ENCODE measurements at places on chromosomes 2 and 18. TPM values are rescaled to one million over a fixed set of nuclear protein-coding genes. Genes with fewer than 3 reads are reported as not detected.
A peak's percentile ranks its signal among the peaks of the same experiment; 100 is the strongest.

The FAM124B gene
- 3.1 TPM for polyA plus RNA-seq

GRCh38 chr18:26071725-26072124 is 18.7 kb downstream of the SS18 start:
- DNase-seq: no peak

DNA sequence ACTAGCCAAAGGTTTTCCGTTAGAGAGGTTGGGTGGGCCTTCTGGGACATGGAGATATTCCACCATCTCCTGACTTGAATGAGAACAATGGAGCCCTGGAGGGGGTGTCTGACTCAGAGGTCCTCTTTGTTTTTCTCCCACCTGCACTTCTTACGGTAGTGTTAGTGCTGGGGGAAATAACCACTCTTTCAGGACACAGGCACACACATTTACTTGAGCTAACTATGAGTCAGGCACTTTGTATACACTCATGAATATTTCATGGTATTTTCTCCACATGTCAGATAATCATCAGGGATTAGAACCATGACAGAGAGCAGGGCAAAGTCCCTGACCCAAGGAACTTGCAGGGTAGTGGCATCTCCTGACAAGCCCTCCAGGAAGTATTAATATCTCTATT is 439.1 kb downstream of the TSN start:
- DNase-seq: no peak

DNA sequence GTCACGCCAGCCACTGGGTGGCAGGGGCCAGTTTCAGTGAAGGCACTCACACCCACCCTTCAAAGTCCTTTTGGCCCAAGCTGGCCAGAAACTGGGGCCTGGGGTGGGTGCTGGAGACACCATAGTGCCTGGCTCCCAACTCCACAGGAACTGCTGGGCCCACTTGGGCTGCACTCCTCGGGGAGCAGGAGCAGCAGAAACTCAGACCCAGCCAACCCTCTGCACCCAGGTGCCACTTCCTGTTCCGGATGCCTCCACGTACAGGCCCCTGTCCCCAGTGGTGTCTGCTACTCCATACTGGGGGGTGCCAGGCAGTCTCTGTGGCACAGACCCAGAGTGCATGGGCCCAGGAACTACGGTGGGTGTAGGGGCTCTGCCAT is 42.5 kb upstream of the ZNF519 start:
- DNase-seq: no peak

GRCh38 chr2:135162377-135162776 is 110.3 kb downstream of the RAB3GAP1 start:
- DNase-seq: no peak

GRCh38 chr18:61982475-61982874 is 89.7 kb upstream of the RNF152 start:
- DNase-seq: no peak

GRCh38 chr2:187541086-187542085 is 12.8 kb downstream of the TFPI start:
- no peak for DNase-seq

- DNase-seq: no peak
These were observed 168.6 kb upstream of the SMAD7 start for GRCh38 chr18:49119401-49119800.

DNA sequence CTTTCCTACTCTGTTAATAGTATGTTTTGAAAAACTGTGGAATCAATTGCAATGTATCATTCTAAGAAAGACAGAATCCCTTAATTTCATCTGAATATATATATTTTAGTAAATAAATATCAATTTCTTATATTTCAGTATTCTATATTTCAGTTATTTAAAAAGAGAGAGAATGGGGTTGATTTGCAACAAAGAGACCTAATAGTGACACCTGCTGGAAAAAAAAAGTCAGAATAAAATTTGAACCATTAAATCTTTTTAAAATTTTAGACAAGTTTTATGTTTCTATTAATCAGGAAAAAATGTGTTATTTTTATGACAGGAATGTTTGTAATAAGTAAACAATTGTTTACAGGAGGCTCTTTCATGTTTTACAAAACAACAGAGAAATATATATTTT is 20.7 kb upstream of the CCNT2 start:
- DNase-seq: no peak

The MAP2 gene
- 30.0 TPM for polyA plus RNA-seq

- DNase-seq: no peak
These were observed 11.9 kb upstream of the APCDD1 start for GRCh38 chr18:10442551-10442971.

- no peak for DNase-seq
These were observed 144.7 kb upstream of the NFATC1 start for GRCh38 chr18:79251021-79251420.

- no peak for DNase-seq
These were observed 23.4 kb upstream of the CYP1B1 start for GRCh38 chr2:38099099-38100028.

- no peak for DNase-seq
These were observed 15.9 kb upstream of the TXNDC2 start for GRCh38 chr18:9869715-9870430.

The HOXD13 gene
- polyA plus RNA-seq: 0.22 TPM

DNA sequence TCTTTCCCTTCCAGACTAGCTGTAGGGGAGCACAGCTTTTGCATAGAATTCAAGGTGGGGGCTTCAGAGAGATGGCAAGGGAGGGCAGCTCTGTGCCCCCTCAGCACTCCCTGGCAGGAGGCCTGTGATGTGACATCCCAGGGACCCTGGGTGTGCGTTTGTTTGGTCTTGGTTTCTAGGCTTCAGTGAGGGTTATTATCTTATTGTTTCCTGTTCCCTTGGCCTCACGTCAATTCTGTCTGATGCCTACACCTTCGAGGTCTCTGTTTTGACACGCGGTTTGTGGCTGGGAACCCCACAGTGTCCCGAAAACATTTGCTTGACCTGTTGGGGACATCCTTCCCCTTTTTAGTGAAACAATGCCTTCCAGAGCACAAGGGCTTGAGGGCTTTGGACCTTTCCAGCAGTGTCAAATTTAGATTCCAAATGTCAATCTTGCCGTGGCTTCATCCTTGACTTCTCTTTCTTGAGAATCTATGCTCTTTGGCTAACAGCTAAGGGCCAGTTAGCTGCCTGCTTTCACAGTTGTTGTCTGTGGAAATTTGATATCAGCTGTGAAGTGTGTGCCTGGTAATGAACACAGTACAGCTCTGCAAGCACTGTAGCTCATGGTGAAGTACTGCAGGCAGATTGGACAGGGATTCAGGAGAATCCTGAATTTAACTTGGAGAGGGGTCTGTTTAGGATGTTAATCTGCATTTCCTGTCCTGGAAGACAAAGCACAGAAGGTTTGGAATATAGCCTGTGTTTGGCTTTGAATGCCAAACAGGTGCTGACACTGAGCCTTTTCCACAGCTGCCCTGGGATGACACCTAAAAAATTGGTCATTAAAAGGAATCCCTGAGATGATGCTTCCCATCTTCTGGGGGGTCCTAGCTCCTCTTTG is 108.2 kb upstream of the CXCR4 start:
- DNase-seq: no peak

The RAB6C gene
- polyA plus RNA-seq: 1.2 TPM

DNA sequence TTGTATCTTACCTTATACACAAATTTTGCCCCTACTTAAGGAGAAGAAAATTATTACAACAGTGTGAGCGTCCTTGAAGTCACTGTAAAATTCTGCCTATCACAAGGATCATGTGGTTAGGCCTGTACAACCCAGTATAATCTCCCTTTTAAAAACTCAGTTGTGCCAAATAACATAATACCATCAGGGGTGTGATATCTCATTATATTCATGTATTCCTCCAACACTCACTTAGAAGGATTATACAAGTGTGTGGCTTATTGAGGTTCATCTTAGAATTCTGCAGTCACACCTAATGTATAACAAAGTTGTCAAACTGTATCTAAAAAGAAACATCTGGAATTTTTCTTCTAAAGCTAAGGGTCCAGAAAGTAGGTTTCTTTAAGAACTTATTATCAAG is 998.8 kb upstream of the LRRTM1 start:
- DNase-seq: no peak

- DNase-seq: no peak
These were observed 83.5 kb upstream of the CPO start for GRCh38 chr2:206855585-206856433.

The TAF1B gene
- 27.1 TPM for polyA plus RNA-seq

GRCh38 chr2:188293601-188294351 is 2.1 kb downstream of the GULP1 start:
- DNase-seq: peak; percentile 71

GRCh38 chr2:157596992-157597681 is 31.5 kb downstream of the ACVR1C start:
- DNase-seq: peak; percentile 11

The TWIST2 gene
- 4.6 TPM for polyA plus RNA-seq

The ABCB11 gene
- 0.13 TPM for polyA plus RNA-seq

DNA sequence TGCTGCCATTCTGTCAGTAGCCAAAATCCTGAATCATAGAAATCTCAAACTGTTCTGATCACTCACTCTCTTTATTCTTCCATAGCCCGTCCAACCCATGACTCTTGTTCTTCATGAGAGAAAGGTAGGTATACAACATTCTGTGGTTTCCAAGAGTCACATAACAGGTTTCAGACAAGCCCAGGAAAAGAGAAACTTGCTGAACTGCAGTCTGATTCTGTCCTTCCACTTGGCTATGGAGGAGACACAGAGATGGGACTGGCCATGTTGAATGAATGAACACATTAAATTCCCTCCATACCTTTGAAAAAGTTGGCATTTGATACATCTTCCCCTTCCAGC is 880.2 kb upstream of the CELF4 start:
- no peak for DNase-seq

The IL36B gene
- not detected for polyA plus RNA-seq

DNA sequence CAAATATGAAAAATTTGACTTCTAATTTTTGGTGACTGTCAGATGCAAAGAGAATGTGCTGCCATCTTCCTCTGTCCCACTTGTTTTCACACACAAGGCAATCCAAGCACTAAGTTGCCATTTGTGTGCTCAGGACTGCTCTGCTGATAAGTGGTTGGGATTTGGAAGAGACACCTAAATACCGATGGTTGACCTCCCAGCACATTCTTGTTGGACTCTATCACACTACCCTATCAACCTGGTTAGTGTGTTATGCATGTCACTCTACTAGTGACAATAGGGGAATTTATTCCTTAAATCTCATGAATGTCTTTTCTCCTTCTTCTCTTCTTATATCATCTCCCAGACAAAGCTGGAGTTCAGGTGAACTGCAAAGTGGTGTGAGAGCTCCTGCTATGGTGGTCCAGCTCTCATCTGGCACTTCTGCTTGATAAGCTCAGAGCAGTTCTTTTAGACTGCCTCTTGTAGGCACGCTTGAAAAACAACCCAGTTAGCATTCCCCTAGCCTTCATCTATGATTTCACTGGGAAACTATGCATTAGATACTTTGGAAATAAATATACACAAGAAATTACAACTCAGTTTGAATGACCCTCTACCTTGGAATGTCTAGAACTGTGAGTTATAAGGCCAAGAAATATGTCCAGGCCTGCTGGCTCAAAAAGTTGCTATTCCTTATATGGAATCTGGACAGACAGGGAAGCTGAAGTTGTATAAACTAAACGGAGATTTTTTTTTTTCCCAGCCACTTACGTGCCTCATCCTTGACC is 404.8 kb downstream of the MEIS1 start:
- no peak for DNase-seq

The SNTG2 gene
- polyA plus RNA-seq: 2.0 TPM

GRCh38 chr2:234679301-234679740 is 182.4 kb upstream of the ARL4C start:
- no peak for DNase-seq

DNA sequence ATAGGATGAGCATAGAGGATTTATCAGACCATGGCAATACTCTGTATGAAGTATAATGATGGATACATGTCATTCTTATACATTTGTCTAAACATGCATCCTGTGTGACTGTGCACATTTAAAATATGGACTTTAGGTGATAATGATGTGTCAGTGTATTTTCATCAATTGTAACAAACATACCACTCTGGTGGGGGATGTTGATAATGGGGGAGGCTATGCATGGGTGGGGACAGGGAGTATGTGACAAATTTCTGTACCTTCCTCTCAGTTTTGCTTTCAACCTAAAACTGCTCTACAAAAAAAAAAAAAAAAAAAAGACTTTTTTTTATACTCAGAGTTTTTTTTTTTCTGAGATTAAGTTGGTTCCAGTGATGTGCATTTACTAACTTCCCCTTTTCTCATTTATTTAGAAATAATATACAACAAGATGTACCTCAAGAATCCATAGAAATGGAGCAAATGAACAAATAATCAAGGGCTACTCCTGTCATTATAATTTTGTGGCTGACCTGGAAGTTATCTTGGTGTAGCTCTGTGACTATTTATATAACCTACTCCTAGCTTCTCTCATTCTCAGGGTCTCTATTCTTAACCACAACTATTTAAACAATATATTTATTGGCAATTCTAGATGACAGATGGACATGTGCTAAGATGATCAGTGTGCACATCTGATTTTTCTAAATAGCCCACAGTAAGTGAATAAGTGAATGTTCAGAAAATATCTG is 108.9 kb upstream of the ITGA4 start:
- no peak for DNase-seq

DNA sequence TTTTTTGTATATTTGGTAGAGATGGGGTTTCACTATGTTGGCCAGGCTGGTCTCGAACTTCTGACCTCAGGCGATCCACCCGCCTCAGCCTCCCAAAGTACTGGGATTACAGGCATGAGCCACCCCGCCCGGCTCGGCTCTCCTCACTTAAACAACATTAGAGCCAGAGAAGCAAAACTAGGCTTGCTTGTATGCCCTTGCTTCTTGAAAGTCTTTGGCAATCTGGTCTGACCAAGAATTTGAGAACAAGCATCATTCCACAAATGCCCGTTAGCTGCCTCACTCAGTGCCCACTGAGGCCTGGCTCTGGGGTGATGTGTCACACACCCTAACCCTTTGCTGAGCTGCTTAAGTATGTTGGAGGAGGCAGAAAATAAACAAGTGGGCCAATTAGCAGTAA is 33.5 kb downstream of the SOWAHC start:
- no peak for DNase-seq

GRCh38 chr2:69572641-69573040 is 70.9 kb downstream of the AAK1 start:
- DNase-seq: no peak

DNA sequence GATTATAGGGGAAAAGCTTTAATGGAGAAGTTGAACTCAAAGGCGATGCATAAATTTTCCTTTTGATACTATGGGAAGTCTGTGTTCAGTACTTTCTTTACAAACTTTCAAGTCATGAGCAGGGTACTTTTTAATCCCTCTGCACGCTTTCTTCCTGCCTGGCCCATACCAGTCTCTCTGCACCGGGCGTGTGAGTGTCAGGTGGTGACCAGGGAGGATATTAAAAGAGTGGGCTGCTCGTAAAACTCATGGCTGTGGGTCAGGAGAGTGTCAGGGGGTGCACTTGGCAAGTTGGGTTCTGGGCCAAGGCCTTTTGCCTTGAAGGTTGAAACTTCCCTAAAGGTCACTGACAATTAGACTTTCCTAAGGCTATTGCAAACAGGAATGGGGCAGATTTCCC is 367.8 kb downstream of the GPD2 start:
- no peak for DNase-seq

The KCNE4 gene
- 15.7 TPM for polyA plus RNA-seq

- DNase-seq: no peak
These were observed 53.3 kb downstream of the PIKFYVE start for GRCh38 chr2:208319391-208319790.

DNA sequence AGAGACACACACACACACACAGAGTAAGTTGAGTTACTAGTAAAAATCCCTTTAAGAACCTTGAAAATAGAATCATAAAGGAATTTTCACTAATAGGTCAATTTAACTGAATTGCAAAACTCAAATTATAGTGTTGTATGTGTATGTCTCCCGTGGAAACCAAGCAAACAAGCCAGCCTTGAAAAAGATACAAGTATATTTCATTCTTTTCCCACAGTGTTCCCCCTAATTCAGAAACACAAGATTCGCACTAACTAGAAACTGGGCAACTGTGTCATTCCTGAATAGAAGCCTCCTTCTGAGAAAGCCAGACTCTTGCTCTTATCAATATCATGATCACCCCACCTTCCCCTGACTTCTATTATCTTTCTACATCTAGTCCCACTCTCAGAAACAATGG is 229.5 kb downstream of the PIEZO2 start:
- DNase-seq: no peak
